ENCODE measurements at places on chromosomes 7 and 10.

DNA sequence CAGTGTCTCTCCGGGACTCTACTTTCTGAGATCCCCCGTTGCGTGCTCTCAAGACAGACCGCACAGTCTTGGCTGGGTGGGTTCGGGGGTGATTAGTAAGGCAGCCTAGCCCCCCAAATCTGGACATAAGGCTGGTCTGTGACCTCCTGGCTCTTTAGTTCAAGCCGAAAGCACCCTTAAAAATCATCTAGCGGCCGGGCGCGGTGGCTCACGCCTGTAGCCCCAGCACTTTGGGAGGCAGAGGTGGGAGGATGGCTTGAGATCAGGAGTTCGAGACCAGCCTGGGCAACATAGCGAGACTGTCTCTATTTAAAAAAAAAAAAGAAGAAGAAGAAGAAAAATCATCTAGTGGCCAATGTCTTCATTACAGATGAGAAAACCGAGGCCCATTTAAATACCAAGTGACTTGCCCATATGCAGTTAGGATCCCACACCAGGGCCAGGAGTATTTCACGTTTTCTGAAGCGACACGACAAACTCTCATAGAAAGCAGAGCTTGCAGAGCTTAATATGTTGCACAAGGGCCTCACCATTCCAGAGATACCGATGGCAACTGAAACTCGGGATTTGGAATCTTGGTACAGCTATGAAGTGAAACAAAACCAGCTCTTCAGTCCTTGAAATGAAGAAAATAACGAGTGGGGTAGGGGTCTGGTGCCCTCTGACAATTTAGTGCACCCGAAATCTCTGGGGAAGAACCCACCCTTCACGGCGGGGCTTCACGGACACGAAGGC is 703 bp upstream of the HILPDA start:
- DNase-seq: no peak

- DNase-seq: no peak
Measured at GRCh38 chr10:76198287-76199035, 767.0 kb downstream of the LRMDA start.

GRCh38 chr7:34313289-34313688 is 344.7 kb upstream of the NPSR1 start:
- DNase-seq: no peak

DNA sequence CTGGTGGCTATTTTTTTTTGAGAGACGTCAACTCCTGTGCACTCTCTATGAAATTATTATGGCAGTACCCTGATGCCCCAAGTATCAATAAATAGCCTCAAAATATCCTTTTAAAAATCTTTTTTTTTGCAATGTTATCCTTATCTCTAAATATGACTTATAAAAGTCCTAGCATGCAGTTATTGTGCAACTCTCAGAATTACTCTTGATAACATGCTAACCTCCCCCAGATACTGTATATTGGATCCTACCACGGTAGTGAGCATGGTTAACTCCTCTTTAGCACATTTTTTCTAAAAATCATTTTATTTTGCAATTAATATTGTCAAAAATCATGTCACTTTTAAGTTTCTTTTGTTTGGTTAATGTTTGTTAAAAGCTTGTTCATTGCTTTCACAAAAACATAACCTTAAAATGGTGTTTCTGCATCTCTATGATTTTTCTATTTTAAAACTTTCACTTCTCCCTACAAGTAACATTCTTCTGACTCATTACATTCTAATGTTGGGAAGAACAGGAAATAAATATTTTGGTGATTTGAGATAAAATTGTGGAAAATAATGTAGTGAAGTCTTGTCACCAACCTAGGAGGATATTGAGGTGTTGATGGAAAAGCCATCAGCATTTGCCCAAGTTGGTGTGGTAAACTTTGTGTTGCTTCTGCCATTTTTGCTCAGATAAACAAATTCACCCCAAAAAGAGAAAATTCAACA is 42.1 kb upstream of the ADRA2A start:
- no peak for DNase-seq

DNA sequence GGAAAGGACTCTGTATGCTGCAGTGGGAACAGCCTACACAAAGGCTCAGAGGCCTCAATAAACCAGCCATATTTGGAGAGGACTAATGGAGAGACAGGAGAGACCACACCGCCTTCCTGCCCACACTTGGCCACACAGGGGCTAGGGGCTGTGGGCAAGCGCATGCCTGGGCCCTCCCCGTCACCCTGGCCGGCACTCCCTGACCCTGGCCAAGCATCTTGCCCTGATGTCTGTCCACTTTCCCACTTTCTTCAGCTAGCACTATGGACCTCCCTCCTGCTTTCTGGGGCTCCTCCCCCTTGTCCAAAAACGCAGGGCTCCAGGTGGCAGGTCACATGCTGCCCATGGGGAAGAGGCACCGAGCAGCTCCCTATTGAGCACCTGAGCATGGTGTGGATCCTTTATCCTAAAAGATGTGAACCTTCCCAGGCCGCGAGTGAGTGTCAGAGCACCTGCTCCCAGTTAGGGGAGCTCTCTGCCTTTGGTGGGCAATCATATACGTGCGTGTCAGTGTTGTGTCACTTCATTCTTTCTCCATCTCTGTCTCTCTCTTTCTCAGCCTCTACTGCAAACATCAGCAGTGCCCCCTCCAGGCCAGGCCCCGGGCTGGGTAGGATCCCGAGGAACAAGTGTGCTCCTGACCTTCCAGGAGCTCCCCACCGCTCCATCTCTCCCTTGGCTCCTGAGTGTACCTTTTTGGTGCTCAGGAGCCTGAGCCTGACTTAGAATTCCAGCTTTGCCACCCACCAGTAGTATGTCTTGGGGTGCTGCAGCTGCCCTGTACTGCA is 74.0 kb downstream of the ZMIZ1 start:
- DNase-seq: no peak
